ENCODE measurements at places on chromosomes 5 and 9.
A peak's percentile ranks its signal among the peaks of the same experiment; 100 is the strongest.

DNA sequence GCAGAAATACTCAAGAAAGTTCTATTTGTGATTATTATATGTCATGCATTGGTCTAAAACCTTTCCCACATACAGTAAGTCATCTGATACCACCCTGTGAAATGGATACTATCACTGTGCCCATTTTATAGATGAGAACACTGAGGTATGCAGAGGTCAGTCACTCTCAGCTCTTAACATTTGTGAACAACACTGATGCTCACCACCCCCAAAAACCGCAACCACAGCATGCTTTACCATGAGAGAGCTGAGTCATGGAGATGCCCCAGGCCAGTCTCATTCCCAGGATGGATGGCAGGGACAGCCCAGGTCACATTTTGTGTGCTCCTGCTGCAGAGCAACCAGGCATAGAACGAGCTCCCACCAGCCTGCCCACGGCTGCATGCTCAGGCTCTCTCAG is 53.5 kb upstream of the IRX1 start:
- DNase-seq, result no peak

DNA sequence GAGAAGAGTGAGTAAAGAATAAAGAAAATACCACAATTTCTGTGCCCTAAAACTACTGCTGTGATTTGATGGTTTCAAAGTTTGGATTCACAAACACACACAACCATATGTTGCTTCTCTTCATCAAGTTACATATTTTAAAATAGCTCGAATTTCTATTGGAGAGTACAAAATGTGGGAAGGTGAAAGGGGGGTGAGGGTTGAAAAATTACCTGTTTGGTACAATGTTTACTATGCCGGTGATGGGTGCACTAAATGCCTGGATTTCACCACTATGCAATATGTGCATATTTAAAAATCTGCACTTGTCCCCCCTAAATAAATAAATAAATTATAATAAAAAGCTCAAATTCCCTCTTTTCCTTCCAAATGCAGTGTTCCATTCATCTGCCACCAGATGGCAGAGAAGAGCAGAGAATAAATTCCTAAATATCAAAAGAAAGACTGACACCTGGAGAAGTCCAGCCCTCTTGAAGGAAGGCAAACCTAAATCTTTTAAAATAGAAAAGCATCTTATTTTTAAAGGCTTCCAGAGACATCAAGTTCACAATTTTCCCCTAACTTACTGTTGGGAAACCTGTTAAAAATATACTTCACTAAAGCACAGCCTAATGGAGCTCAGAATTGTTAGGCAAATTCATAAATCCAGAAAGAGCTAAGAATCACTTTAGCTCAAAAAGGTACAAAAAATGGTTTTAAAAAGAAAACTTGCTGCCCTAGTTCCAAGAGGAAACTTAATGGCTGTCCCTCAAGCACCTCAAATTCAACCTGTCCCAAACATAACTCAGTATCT is 24.8 kb upstream of the HNRNPA0 start:
- DNase-seq, result peak; percentile 83

GRCh38 chr9:94872891-94873511 is 146.5 kb downstream of the AOPEP start:
- DNase-seq, result no peak

DNA sequence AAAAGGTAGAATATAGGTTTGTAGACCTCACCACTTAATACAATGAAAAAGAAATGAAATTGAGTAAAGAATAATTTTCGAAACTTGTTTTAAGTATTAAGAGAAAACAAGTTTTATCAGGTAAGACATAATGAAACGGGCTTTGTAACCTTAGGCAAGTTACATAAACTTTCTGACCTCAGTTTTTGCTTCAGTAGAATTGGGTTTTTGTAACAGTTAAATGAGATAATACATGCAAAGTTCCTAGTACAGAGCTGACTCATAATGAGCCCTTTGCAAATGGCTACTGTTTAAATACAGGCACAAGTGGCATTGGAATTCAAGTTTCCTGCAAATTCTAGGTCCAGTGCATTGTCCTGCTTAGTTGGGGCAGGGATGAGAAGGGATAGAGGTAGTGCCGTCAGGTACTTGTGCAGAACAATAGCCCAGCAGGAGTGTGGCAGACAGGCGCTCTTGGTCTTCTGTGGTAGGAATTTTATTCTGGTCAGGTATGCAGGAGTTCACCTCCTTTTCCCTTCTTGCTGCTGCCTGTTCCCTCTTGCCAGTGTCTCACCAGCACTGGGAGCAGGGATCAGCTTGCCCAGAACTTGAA is 203.8 kb downstream of the PBX3 start:
- no peak for DNase-seq

DNA sequence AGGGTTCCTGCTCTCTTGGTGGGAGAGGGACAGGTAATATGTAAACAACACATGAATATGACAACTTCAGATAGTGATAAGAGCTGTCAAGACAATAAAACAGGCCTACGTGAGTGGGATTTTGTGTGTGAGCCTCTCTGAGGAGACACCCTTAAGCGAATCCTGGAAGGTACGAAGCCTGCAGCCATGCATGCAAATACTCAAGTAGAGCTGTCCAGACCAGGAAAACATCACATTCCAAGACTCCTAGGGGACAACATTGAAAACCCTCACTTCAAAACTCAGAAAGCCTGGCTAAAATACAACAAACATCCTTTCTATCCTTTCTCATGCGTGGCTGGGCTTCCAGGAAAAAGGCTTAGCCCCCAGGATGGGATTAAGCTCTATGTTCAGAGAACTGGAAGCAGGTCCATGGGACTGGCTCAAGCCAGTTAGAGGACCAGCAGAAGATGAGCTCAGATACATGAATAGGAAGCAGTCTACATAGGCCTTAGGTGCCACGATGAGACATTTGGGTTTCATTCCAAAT is 124.8 kb upstream of the IQGAP2 start:
- no peak for DNase-seq

GRCh38 chr9:85425153-85425611 is 316.6 kb downstream of the AGTPBP1 start:
- DNase-seq, result peak; percentile 49

DNA sequence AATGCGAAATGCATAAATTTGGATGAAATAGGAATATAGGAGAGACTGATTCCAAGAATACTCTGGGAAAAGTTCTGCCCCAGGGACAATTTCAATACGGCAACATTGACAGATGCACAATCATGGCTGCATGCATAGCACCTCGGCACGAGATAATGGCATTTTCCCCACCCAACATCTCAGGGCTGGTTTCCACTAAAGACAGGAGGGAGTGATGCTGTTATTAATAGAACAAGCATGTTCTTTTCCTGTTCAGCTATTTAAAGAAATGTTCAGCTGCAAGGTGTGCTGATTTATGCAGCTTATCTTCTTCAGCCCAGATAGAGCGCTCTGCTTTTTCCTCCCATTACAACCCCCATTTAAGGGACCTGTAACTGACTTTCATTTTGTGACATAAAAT is 740.2 kb downstream of the TLR4 start:
- DNase-seq, result no peak

DNA sequence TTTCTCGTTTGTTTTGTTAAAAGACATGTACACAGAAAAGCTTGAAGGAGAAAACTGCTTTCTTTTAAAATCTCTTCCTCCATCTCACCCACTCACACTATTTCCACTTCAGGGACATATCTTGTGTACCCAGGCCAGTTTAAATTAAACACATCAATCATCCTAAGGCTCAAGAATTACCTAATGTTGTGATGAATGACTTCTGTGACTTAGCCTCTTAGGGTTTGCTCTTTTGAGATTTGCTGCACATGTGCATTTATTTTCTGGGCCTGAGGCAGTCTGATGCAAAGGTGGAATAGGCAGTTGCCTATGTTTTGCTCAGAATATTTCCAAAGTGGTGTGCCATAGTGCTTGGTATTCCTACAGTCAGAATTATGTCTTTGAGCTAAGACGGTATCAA is 439.9 kb upstream of the CHD1 start:
- DNase-seq, result no peak

DNA sequence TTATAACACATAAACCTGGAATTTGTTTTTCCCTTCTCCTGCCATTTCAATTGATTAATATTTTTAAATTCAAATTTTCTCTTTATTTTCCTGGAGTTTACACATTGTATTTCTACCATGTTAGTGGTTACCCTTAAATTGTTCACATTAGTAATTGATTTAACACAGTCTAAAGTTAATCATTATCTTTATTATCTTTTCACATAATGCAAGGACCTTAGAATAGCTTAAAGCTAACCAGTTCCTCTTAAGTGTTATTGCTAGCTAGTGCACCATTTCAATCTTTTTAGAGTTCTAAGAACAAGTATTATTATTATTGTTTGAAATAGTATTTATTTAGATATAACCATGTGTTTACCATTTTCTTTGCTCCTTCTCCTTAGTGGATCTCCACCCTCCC is 251.2 kb upstream of the FBXL7 start:
- no peak for DNase-seq

DNA sequence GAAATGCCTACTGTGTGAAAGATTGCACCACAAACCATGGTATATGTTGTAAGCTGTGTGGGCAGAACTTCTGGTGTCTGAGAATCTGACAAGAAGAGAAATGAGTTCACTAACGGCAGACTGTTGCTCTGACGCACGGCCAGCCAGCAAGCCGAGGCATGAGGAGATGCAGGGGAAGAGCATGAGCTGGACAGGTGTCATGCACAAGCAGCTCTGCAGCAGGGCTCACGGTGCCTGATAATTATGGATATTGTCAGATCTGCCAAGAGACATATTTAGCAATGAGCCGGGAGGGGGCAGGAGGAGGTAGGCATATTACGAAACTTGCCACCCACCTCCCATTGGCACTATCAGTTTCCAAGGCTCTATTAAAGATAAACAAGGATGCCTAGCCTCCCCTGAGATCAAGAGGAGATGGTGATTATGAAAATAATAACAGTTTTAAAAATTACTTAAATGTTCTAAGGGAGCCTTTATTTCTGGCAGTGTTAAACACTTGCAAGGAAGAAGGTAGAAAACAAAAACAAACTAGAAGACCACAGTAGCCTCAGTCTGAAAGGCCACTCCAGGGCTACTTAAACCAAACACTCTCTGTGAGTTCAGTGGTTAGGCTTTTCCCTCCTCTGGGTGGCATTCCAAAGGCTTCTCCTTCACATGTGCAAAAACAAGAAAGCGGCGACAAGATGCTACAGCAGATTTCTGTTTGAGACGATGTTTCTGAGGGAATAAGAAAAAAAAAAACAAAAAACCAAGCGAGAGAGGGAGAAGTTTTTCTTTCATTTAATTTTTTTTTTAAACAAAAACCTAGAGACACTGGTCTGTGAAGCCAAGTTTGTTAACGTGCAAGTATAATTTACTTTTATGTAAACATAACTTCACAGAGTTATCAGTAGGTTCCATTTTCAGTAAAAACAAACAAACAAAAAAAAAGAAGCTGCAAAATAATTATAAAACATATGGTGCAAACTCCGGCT is 339.5 kb downstream of the BNC2 start:
- DNase-seq, result no peak

DNA sequence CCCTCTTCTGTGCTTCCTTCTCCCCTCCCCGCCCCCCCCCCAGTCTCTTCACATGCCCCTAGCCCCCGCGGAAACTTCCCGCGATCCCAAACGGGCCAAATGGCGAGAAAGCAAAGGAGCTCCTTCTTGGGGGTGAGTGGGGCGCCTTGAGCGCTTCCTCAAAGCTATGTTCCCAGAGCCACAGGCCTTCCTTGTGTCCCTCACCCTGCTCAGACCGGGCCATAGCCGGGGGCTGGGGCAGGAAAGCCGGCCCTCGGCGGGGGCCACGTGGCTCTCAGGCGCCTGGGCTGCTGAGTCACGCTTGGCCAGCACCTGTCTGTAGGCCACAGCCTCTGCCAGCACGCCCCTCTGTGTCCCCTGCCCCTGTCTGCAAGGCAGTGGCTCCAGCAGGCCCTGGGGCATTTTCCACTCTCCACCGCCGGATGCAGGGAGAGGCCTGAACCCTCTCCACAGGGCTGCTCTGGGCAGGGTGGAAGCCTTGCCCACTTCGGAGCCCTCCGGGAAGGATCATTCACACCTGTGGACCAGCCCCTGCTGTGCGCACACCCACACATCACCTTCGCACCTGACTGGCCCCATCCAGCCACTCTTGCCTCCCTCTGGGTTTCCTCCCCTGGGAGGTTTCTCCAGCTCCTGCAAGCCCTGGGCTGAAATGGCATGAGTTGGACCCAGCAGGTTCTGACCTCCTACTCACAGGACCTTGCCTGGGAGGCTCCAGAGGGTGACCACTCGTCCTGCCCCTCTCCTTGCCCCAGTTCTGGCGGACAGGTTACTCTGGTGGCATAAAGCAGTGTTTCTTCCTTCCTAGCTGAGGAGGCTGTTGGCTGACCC is 1.2 kb upstream of the SQSTM1 start:
- DNase-seq, result peak; percentile 62

DNA sequence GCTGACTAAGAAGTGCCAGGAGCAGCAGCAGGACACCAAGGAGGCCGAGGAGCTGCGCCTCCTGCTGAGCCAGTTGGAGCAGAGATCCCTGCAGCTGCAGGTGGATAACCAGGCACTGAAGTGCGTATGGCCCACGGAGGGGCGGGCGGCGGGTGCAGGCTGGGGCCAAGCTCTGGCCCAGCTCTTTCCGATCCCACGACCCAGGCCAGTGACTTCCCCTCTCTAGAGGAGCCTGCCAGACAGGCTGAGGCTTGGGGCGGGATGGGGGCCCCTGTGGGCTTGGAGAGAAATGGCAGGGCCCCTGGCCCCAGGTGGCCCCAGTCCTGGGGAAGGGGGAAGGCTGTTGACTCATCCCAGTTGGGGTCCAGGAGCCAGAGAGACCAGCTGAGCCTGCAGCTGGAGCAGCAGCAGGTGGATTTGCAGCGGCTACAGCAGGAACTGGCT is 3.6 kb downstream of the PTRH1 start:
- DNase-seq, result no peak

DNA sequence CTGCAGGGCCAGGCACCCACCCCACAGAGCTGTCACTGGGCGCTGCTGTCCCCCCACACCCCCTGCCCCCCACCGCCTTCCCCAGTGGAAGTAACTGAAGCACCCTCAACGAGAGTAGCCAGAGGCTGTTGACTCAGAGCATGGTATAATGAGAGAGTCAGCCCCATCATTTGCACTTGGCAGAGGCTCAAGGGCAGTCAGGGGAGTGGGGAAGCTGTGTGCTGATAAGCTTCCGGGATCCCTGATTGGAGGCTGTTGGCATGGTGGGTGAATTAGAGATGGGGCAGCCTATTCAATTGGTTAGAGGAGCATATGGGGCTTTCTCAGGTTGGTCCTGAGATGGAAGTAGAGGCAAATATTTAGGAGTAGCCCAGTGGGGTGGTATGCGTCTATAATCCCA is 77.1 kb upstream of the GOLM1 start:
- no peak for DNase-seq

All from pons (tissue), 1 donor.